ENCODE measurements at places on chromosomes 5 and 9.

DNA sequence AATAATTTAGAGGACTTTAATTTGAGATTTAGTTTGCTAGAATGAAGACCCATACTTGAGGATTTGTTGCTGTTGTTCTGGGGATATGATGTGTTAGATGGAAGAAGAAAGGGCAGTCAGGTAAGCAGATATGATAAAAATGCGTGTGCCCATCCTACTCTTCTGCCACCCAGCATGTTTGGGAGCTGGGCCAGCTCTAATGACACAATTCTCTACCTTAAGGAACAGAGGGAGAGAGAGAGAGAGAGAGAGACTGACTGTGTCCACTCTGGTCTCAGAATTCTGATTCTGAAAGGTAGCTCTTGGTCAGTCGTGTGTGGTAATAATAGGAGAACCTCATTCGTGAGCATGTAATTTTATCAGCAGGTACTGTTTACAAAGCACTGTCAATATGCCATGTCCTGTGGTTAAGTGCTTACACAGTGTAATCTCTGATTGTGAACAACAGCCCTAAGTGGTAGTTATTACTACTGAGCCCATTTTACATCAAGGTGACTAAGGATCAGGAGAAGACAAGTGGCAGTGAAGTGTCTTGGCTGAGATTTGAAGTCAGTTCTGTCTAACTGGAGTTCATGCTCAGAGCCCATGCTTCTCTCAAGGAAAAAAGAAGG, 307.4 kb upstream of the SEMA6A start:
- no peak for DNase-seq

- no peak for DNase-seq
These were observed 6.9 kb upstream of the PDCL start for GRCh38 chr9:122835313-122835731.

DNA sequence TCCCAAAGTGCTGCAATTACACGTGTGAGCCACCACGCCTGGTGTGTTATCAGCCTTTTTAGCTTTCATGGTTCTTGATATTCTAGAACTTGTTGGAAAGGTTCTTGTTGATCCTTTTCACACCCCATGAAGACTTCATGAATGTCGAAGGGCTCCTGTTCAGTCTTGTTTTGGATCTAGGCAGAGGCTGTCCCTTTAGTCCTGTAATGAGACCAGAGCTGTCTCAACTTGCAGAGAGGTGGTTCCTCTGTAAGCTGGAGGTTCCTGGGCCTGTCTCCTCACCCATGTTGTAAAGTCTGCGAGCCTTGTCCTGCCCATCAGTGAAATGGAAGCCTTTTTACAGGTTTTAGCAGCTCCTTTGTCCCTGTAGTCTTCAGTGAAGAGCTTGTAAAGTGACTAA, 38.2 kb downstream of the PRRC2B start:
- DNase-seq: no peak

DNA sequence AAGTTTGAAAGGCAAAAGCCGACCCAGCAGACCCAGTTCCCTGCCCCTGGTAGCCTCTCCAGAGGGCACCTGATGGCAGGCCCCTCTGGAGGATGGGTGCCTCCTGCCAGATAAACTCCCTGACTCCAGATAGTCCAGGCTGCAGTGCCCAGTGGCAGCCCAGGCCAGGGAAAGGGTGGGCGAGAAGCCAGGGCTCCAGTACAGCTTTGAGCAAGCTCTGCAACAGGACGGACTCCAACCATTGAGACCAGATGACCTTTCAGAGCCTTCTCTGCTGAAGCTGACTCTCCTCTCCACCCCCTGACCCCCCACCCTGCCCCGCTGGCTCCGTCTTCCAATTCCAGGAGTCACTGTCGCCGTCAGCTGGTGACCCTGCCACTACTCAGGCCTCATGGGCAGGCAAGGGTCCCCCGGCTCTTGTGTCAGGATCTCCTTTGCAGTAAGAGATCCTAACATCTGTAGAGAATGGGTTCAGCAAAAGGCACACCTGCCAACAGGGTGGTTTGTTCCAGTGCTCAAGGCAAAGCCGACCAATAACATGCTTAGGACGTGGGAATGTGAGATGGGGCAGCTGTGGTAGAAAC, 15.5 kb upstream of the FCN1 start:
- DNase-seq: no peak

DNA sequence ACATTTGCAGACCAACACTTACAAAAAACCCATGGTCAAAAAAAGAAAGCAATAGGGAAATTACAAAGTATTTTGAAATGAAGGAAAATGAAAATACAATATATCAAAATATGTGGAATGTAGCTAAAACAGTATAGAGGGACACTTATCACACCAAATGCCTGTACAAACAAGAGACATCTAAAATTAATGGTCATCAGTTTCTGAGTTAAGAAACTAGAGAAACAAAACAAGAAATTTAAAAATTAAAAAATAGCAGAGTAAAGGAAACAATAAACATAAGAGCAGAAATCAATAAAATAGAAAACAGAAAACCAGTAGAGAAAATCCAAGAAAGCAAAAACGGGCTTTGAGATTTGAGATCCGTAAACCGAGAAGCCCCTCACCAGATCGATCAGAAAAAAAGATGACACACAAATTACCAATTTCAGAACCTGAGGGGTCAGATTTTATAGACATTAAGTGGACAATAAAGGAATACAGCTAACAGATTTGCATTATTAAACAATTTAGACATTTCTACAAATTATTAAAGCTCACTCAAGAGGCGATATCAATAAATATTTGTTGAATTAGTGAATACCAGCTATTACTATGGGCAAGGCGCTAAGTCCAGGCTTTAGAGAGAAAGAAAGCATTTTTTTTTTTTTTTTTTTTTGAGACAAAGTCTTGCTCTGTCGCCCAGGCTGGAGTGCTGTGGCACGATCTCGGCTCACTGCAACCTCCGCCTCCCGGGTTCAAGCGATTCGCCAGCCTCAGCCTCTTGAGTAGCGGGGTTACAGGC, 1.0 kb upstream of the TENT2 start:
- DNase-seq: no peak

GRCh38 chr5:169265888-169266287, 35.1 kb downstream of the SLIT3 start:
- no peak for DNase-seq

DNA sequence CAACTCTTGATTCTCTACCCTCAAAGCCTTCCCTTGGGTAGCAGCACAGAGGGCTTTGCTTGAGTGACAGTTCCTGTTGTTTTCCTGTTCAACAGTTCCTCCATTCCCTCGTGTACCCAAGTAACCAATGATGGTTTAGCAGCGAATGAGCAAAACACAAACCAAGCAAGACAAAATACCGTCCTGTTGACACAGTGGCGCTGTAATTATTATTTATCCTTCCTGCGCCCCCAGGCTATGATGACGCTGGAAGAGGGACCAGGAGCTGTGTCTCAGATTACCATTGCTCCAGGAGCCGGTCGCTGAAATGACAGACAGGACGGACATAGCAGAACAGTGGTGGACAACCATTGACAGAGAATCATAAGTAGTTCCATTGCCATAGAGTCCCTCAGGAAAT, 154.8 kb downstream of the GADD45G start:
- DNase-seq: no peak

DNA sequence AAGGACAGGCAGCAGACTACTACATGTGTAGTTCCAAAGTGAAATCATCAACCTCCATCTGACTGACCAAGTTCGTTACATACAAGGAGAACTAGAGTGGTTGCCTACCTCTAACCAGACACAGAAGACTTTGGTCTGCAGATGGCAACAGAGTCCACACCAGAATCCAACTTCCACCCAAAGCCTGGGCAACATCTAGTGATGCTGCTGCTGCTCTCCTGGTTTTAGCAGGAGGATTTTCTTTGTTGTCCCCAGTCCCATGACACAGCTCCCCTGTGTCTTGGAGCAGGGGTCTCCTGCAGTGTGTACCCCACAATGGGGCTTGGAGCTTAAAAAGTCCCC, 46.4 kb upstream of the APC start:
- DNase-seq: no peak

DNA sequence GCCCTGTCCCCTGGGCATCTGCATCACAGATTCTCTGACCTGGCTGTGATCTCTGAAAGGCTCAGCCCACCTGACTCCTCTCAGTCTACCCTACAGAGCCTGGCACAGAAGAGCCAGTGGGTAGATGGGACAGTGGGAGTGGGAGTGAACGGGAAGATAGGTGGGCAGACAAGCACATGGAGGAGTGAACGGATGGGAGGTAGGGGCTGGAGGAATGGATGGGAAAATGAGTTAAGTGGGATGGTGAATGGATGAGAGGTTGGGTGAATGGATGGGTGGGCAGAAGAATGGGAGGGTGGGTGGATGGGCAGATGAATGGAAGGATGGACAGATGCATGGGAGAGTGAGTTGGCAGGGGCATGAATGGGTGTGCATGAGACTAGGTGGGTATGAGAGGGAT, 18.8 kb downstream of the STK10 start:
- no peak for DNase-seq

- no peak for DNase-seq
These were observed 421.6 kb downstream of the ANXA1 start for GRCh38 chr9:73573235-73573634.

GRCh38 chr5:31194892-31195555, 1.5 kb downstream of the CDH6 start:
- no peak for DNase-seq

GRCh38 chr9:99393993-99394392, 171.9 kb downstream of the SEC61B start:
- DNase-seq: no peak

DNA sequence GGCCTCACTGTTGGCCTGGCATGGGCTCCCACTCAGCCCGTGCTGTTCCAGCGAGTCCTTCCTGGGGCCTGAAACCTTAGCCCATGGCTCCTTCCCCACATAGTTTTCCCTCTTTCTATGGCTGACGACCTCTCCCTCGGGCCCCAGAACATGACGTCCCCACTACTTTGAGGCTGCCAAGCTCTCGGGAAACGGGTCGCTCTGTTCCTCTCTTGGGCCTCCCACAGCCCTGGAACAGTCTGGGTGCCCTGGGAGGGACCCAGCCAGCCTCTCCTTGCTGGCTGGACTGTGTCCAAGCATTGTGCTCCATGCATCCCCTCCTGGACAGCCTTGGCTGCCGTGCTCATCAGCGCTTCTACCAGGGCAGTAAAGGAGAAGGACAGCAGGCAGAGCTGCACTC, 118.3 kb downstream of the SYK start:
- no peak for DNase-seq

DNA sequence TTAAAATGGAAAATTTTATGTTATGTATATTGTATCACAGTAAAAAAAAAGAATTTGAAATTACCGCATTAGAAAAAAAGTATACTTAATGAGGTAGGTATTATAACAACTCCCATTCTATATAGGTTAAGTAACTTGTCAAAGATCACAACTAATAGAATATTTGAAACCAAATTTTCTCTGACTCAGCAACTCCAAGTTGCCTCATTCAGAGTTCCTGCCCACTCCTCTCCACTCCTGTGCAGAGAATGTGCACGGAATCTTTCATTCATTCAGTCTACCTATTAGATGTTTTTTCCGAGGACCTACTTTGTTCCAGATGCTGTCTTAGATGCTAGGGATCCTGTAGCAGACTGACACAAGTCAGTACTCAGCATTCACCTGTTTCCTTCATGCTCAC, 15.4 kb downstream of the SH3TC2 start:
- DNase-seq: no peak

DNA sequence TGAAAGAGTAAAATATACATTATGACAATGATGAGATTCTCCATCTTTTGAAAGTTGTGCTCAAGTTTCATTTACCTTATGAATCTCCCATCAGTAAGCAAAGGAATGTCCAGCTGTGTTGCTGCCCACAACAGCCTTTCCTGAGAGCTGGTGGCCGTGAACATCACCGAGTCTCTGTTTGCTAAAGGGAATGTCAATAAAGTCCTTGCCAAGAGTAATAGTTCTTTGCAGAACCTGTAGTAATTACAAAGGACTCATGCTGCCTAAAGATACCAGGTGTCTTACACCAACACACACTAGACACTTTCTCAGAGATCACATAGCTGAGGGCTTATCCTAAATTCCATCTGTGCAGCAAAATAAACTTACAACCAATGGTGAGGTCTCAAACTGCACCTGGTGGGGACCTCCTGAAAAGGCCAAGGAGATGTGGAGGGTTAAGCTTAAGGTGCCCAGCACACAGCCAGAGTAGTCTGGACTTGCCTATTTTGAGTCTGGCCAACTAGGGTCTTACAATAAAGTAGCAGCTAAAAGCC, 111.1 kb upstream of the DAPK1 start:
- DNase-seq: no peak

DNA sequence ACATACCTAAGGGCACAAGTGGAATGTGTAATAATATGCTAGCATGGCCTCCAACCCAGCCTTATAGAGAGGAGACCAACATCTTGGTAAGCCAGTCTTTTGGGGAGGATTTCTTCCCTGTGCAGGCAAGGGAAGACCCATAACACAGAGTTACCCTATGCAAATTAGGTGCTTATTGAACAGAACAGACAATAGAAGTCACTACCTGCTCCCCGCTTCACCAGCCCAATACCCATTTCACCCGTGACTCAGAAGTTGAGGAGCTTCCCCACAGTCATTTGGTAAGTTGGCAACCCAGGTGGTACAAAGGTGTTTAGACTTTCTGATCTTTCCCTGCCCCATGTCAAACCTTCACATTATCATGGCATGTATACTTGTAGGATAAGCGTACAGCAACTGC, 44.6 kb downstream of the AOPEP start:
- no peak for DNase-seq

DNA sequence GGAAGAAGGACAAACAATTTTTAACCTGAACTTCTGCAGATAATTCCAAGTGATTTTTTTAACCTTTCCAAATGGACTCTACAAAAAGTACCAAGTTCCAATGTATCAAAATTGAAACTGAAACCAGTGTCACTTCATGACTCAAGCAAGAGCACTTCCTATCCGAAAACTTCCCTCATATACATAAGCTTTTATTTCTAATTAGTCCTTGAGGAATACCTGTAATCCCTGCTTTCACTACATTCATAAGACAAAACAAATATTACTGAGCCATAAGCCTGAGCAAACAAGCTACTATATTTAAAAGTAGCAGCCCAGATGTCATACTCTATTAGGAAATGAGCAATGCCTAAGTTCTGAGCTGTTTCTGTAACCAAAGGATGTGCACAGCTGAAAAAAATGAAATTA, 224.4 kb downstream of the EBF1 start:
- DNase-seq: no peak

- DNase-seq: no peak
These were observed 13.5 kb upstream of the MAMDC2 start for GRCh38 chr9:70030156-70030555.

GRCh38 chr9:18786196-18786595, 246.8 kb downstream of the SAXO1 start:
- DNase-seq: no peak

- DNase-seq: no peak
These were observed 22.5 kb downstream of the C5orf22 start for GRCh38 chr5:31554552-31554951.

- DNase-seq: no peak
These were observed 142.1 kb upstream of the POU5F2 start for GRCh38 chr5:93883459-93883858.

DNA sequence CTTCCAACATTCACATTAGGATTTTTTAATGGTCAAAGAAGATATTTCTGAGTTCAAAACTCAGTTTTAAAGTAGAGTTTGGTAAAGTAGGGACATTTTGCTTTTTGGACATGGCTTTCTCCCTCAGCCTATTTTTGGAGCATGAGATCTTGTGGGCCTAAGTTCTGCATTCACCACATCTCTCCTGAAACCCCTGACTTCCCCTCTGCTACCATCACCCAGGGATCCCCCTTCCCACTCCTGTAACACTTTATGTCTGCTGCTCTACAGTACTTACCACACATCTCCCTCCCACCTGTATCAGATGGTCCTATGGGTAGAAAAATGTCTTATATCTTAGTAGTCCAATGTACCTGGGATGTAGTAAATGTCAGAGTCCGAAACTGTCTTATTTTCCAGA, 48.2 kb upstream of the JAK2 start:
- no peak for DNase-seq

GRCh38 chr9:6552498-6553121, 92.9 kb downstream of the GLDC start:
- no peak for DNase-seq
